ENCODE measurements at places on chromosomes 3 and 15.

DNA sequence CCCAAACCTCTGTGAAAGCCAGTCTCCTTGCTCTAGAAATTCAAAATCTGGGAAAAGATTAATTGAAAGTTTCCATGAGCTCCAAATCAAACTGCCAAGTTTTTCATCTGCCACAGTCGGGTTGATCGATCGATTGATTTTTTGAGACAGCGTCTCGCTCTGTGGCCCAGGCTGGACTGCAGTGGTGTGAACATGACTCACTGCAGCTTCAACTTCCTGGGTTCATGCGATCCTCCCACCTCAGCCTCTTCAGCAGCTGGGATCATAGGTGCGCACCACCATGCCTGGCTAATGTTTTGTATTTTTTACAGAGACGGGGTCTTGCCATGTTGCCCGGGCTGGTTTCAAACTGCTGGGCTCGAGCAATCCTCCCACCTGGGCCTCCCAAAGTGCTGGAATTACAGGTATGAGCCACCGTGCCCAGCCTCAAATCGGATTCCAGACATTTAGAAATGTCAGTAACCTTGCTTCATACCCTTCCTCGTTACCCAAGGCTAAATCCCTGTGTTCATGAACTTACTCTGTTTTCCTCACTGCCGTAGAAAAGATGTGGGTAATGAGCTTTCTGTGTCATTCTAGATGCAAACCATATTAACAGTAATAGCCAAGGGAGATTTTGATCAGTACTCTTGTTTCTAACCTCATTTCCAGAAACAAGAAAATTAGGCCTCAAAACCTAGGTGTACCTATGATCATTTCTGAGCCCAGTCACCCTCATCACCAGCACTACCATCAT lies 105.9 kb upstream of the AKAP13 start:
- DNase-seq, result no peak

DNA sequence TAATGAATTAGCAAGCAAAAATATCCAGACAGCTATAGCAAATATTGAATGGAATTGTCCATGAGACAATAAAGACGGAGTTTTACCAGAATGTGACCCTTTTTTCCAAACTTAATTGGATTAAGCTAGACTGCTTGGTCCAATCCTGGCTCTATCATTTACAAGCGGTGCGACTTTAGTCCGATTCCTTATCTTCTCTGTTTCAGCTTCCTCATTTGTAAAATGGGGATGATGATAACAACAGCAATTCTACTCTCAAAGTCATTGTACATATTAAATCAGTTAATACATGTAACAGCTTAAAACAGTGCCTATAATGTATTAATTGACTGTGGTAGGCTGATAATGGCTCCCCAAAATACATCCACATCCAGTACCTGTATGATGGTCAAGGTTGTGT lies 62.1 kb upstream of the CRBN start:
- no peak for DNase-seq

- DNase-seq, result no peak
These were observed 280.1 kb downstream of the NEK10 start for GRCh38 chr3:27089068-27089467.

DNA sequence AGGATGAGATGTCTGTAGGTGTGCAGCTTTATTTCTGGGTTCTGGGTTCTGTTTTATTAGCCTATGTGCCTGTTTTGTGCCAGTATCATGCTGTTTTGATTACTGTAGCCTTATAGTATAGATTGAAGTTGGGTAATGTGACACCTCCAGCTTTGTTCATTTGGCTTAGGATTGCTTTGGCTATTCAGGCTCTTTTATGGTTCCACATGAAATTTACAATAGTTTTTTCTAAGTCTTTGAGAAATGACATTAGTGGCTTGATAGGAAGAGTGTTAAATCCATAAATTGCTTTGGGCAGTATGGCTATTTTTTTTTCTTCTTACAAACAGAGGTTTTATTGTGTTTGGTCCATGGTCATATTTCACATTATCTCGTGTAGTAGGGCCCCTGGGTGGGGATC lies 285.8 kb upstream of the GADL1 start:
- DNase-seq, result no peak

- no peak for DNase-seq
These were observed 19.5 kb downstream of the UBXN7 start for GRCh38 chr3:196412704-196413103.

DNA sequence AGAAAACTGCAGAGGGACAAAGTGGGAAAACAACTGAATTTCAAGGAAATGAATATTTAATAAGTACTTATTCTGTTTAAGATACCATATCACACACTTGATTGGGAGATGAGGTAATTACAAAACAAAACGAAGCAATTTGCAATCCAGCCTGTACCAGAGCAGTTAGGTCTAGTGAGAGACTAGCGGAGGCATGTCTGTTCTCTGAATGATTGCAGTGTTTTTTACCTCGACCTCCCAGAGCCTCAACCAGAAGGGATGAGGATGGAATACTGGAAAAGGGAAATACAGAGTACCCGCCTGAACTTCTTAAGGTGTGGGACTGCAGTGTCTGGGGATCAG lies 59.5 kb downstream of the PIK3CB start:
- DNase-seq, result no peak

DNA sequence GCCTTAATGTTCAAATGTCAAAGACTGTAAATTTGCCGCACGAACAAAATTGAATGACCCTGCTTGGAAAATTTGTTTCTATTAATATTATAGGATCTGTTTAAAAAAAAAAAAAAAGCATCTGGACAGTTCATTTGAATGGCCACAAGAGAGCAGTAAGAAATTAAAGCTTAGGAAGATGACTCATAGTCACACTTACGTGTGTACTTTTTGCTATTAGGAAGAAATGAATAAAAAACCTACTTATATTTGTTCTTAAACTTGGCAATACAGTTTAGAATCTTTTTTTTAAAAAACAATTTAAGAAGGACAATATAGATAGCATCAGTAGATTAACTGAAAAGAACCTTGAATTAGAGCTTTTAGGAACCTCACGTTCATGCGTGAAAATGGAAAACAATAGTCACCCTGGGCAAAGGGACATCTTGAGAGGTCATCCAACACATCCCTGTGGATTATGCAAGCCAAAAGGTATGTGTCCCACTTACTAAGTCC lies 621.8 kb downstream of the MECOM start:
- DNase-seq, result no peak

DNA sequence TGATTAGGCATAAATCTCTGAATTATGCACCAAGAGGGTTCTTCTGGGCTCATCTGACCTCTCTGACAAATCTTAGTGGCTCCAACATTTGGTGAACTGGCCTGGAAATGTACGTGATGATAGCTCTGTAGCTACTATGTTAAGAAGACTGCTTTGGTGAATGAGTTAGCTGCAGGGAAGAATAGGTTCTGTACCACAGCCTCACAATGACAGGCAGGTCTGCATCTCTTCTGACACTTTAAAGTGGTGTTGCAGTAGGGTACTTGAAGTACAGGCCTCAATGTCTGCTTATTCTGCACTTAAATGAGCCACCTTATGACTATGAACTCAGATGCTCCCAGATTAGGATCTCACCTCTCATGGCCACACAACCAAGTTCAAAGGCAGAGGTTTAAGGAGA lies 7.0 kb downstream of the FGF7 start:
- no peak for DNase-seq

- DNase-seq, result no peak
These were observed 19.1 kb upstream of the TPM1 start for GRCh38 chr15:63023351-63023945.

GRCh38 chr3:13882876-13883275 lies 3.0 kb upstream of the WNT7A start:
- DNase-seq, result peak; percentile 2

DNA sequence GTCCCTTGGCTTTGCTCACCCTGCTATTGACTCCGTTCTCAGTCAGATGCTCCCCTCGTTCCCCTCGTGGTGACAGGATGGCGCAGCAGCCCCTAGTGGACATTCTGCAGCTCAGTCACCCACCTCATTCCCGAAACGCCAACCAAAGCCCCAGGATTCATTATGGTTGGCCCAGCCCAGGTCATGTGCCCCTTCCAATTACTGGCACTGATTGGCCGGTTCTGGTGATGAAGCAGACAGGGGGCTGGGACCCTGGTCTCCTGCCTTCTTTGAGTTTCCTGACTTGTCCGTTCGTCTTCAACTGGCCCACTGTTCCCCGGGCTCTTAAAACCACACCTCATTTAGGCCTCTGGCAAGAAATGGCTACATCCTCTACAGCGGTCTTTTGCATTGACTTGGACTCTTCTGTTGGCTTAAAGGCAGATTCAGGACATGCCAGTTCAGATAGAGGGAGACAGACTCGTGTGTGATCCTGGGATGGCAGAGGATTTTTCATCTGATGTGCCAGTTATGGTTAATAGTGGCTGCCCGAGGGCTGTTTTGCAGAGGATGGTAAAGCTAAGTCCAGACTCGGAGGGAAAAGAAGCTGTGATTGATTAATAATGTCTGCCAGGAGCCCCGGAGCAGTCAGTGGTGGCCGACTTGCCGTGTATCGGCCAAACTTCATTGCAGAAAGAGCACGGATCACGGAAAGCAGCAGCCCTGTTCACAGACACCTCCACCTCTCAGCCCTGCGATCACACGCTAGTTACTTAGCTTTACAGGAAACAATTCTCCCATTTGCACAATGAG lies 37.8 kb downstream of the LSM3 start:
- no peak for DNase-seq

- DNase-seq, result no peak
These were observed 625.8 kb downstream of the TAFA4 start for GRCh38 chr3:68306571-68306970.

DNA sequence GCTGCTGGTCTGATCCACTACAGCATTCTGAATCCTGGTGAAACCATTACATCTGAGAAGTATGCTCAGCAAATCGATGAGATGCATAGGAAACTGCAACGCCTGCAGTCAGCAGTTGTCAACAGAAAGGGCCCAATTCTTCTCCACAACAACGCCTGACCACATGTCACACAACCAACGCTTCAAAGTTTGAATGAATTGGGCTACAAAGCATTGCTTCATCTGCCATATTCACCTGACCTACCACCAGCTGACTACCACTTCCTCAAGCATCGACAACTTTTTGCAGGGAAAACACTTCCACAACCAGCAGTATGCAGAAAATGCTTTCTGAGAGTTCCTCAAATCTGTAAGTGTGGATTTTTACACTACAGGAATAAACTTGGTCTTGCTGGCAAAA lies 54.7 kb upstream of the C2CD4B start:
- DNase-seq, result no peak

GRCh38 chr3:134810850-134811249 lies 15.8 kb downstream of the EPHB1 start:
- no peak for DNase-seq

DNA sequence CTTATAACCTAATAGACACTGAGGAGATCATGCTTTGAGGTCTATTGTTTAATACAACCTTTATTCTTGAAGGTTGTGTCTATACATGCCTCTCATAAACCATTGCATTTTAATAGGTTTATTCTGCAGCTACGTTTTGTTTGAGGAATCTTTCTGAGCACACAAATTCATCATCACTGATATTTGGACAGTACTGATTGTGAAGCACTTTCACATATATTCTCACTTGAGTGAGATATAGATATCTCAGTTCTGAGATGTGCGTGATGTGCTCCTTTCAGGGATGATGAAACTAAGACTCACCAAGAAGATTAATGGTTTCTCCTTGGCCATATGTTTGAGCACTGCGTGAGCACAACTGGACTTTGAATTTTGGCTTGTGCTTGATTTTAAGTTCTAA lies 374.4 kb downstream of the LPP start:
- DNase-seq, result no peak

DNA sequence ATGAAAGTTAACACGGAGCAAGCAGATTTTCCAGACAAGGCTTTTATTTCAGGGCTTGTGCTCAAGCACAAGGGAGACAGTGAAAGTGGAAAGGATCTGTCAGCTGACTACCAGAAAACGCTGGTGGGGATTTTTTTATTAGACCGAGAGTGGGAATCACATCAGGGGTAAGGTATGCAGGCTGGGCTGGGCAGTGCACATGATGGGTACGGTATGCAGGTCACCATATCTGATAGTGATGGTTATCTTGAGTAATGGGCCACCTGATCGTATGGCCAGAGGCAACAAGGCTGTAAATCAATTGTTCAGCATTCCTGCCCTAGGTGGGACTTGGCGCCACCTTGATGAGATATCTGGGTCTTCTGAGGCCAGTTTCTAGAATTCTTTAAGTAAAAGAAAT lies 36.9 kb upstream of the PIAS1 start:
- no peak for DNase-seq

- DNase-seq, result no peak
These were observed 170.6 kb upstream of the CHRM5 start for GRCh38 chr15:33797651-33798050.

- no peak for DNase-seq
These were observed 318.6 kb upstream of the SATB1 start for GRCh38 chr3:18743761-18744160.

DNA sequence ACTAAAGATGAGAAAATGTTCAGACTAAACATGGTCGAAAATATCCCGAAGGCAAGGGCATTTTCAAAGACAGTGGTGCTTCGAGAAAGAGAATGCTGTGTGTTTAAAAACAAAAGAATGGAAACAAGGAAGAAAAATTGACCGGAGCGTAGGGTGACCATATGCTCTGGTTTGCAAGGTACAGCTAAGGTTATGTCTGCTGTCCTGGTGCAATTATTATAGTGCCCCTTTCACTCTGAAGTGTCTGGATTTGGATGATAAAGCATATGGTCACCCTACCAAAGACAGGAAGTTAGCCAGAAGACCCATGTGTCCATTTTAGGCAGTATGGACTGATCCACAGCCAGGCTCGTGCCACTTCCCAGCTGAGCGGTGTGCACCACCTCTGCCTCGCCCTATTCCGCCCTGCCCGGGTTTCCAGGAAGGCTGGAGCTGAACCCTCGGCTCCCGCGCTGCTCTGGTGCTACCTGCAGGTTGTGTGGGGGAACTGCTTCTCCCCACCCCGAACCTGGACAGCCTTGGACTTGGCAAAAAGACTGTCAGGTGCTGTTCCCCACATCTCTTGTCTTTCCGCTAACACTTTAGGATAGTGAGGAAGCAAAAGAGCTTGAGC lies 25.2 kb downstream of the GOLGA6D start:
- DNase-seq, result no peak

- no peak for DNase-seq
These were observed 131.7 kb downstream of the RYR3 start for GRCh38 chr15:33442449-33442848.

- no peak for DNase-seq
These were observed 56.2 kb downstream of the QTRT2 start for GRCh38 chr3:114112696-114113095.

GRCh38 chr3:1200371-1200770 lies 107.5 kb downstream of the CNTN6 start:
- DNase-seq, result no peak

- no peak for DNase-seq
These were observed 307.2 kb downstream of the FEZF2 start for GRCh38 chr3:62065985-62066693.

DNA sequence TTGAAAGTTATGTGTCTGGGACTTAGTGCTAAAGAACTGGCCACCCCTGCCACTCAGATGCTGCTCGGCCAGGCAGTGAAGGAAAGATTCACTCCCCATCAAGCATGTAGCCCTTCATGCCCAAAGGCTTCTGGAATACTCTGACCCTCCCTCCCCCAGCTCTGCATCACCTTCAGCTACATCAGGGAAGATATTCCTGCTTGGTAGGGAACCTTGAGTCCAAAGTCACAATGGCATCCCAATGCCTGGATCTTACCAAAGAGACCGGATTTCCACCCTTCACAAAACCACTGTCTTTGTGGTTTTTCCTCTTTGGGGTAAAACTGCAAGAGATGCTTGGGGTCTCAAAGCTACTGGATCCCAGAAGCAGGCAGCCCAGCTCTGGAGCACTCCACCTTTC lies 18.2 kb upstream of the BCL2A1 start:
- DNase-seq, result peak; percentile 12

Data from sciatic nerve (tissue), 2 donors.